Hematopoietic multipotent progenitor cell treated with erythropoietin and hydrocortisone succinate and interleukin-3 and kit ligand, for 17 days (in vitro differentiated cells): ENCODE measurements at places on chromosomes 2 and 18.

GRCh38 chr2:64143169-64144056, 807 bp downstream of the PELI1 start:
- no peak for DNase-seq

- DNase-seq: no peak
Observed at GRCh38 chr2:240911641-240912265, 5.6 kb downstream of the CROCC2 start.

DNA sequence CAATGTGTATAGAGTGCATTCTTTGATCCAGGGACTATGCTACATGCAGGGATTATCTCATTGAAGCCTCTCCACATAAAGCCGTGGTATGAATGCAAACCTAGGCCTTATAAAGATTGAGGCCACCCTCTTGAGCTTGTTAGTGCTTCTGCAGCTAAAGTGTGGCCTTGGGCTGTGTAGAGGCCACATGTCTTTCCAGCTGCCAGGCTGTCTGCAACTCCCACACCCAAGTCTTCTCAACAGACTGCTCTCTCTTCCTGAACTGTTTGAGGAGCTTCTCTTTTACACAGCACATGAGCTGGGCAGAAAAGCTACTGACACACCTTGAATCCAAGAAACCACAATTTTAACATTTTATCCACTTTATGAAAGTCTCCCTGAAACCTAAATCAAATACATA, 119.2 kb upstream of the MEX3C start:
- no peak for DNase-seq

- no peak for DNase-seq
Observed at GRCh38 chr2:8606649-8607550, 75.0 kb upstream of the ID2 start.

GRCh38 chr2:207692206-207693065, 19.0 kb upstream of the CCNYL1 start:
- DNase-seq: peak; percentile 53

GRCh38 chr2:161265874-161266273, 42.4 kb upstream of the PSMD14 start:
- no peak for DNase-seq

GRCh38 chr2:221361633-221362032, 210.5 kb downstream of the EPHA4 start:
- no peak for DNase-seq

GRCh38 chr18:2338601-2339000, 232.7 kb downstream of the METTL4 start:
- DNase-seq: no peak

GRCh38 chr2:205868773-205869333, 186.6 kb downstream of the NRP2 start:
- DNase-seq: no peak

GRCh38 chr2:74887445-74887951, 53.6 kb downstream of the HK2 start:
- DNase-seq: no peak

- no peak for DNase-seq
Observed at GRCh38 chr2:186098821-186099220, 360.2 kb downstream of the FSIP2 start.

GRCh38 chr2:56713161-56713676, 529.4 kb downstream of the CCDC85A start:
- DNase-seq: no peak

DNA sequence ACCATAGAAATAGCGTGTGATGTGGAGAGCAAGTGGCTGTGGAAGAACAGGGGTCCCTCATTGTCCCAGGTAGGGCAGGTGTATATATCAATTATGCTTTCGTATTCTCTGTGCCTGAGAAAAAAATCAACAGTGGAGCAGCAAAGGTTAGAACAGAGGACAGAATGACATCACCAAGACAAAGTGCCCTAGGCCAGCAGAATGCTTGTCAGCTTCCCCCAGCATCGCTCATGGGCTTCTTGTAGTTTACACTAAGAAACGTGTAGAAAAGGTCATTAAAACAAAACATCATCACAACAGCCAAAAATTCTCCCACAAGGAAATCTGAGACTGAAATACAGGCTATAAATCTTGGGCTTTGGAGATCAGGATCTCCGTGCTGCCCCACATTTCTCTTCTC, 288.0 kb downstream of the TDRD15 start:
- DNase-seq: no peak

GRCh38 chr2:152464851-152465470, 130.0 kb downstream of the FMNL2 start:
- no peak for DNase-seq

GRCh38 chr2:17164550-17164949, 353.7 kb downstream of the RAD51AP2 start:
- DNase-seq: no peak

DNA sequence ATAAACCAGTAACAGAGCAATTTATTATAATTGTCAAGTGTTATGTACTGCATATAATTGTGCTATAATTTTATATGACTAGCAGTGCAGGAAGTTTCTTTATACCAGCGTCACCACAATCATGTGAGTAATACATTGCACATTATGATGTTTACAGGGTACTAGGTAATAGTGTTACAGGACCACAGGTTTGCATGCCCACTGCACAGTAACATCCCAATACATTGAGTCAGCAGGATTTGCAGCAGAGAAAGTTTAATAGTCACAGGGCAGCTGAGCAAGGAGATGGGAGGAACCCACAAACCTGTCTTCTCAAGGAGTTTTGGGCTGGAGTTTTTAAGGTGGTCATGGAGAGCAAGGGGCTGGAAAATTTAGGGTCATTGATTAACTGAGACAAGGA, 1042.9 kb upstream of the ACVR2A start:
- DNase-seq: no peak

- no peak for DNase-seq
Observed at GRCh38 chr18:37836071-37836970, 270.7 kb upstream of the CELF4 start.

DNA sequence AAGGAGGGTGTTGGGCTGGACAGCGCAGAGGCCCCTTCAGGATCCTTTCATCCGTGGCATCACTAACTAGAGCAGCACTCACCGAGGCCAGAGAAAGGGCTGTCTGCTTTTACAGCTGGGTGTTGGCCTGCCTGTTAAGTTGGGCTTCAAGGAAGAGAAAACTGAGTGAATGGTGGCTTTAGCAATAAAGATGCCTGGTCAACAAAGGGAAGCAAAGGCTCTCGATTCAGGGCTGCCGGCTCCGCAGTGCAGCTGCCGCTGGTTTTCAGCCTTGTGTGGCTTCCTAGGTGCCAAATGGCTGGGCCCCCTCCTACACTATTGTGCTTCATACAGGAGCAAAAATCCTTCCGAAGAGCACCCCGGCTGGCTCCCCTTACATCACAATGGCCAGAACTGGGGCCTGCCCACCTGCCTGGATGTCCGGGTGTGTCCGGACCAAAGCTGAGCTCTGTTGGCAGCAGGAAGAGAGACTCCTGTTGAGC, 61.0 kb upstream of the GPR45 start:
- no peak for DNase-seq

DNA sequence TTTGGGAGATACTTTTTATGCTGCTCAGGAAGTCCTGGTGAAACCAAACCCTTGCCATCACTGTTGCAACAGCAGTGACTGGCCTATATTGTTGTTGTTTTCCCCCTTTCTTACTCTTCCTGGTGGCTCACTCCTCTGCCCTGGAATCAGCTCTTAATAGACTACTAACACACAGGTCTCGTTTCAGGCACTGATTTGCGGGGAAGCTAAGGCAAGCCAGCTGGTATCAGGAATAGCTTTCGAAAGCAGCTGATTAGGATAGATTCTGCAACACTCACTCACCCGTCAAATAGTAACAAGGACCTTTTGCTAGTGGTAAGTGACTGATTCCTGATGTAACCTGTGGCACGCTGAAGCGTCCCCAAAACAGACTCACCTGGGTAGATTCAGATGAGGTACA, 360.4 kb downstream of the PLCL1 start:
- DNase-seq: no peak

DNA sequence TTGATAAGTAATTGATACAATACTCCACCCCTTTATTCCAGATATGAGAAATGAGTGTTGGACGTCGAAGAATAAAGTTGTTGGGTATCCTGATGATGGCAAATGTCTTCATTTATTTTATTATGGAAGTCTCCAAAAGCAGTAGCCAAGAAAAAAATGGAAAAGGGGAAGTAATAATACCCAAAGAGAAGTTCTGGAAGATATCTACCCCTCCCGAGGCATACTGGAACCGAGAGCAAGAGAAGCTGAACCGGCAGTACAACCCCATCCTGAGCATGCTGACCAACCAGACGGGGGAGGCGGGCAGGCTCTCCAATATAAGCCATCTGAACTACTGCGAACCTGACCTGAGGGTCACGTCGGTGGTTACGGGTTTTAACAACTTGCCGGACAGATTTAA, 26.3 kb downstream of the B3GNT2 start:
- DNase-seq: no peak

- no peak for DNase-seq
Observed at GRCh38 chr2:61704364-61704763, 149.5 kb downstream of the FAM161A start.

DNA sequence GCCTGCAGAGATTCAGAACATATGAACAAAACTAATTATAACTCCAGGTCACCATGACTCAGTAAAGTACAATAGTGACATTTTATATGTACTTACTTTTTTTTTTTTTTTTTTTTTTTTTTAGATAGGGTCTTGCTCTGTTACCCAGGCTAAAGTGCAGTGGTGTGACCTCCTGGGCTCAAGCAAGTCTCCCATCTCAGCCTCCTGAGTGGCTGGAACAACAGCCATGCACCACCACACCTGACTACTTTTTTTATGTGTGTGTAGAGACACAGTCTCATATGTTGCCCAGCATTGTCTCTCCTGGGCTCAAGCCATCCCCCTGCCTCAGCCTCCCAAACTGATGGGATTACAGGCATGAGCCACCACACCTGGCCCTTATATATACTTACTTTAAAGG, 130.7 kb upstream of the B3GNT2 start:
- no peak for DNase-seq

- DNase-seq: no peak
Observed at GRCh38 chr2:16298866-16299265, 358.5 kb downstream of the MYCN start.
